Mesendoderm (in vitro differentiated cells): ENCODE measurements at places on chromosomes 3 and 15.

DNA sequence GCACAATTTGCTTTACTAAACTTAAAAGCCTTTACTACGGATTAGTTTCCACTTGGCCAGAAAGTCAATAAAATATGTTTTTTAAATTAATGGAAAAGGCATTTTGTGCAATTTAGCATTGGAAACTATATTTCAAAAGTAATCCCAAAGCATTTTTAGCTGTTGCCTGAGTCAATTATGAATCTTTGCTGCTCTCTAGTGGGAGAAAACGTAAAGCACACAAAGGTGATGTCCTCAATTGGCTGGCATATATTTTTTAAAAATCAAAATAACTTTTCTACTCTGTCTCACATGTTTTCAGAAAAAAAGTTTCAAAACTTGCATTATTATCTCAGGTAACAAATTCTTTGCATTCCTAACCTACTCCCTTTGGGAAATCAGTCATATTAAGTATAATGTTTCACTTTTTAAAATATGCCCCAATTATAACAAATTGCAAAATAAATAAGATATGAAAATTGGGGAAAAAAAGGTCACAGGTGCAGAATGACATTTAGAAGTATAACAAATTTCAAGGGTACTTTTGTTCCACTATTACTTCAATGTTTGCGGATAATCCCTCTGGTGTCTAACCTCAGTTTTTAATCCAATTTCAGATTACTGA, 47.2 kb upstream of the TEX55 start:
- DNase-seq, result peak; percentile 26

- DNase-seq, result no peak
Observed at GRCh38 chr3:4138150-4138785, 164.9 kb upstream of the SETMAR start.

DNA sequence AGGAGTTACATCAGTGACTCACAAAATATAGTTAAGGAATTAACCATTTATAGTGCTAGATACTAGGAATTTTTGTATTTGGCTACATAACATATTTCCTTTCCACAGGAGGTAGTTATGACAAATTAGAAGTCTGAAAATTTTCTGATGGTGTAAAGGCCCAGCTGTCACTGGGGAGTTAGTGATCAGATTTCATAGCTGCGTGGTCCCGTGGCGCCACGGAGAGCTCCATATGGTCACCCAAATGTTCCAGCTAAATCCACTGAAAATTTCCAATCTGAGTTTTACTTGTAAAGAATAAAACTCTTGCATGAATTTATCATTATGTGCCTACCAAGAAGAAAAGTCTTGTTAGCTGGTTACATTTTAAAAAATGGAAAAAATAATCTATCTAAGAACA, 368.9 kb upstream of the PLSCR5 start:
- DNase-seq, result no peak

DNA sequence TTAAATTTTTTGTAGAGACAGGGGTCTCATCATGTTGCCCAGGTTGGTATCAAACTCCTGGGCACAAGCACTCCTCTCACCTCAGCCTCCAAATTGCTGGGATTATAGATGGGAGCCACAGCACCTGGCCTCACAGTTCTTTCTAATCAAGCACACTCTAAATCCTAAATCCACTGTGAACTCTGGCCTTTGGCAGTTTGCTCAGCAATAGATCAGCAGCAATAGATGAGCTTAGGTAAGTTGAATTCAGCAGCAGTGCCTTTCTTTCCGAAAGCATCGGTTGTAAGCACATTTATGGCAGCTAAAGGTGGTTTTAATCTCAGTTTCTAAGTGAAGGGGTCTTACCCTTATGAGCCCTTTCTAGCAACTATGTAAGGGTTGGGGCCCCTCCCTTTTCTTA, 16.6 kb downstream of the PDHB start:
- no peak for DNase-seq
